ENCODE measurements at places on chromosomes 6 and 20.

DNA sequence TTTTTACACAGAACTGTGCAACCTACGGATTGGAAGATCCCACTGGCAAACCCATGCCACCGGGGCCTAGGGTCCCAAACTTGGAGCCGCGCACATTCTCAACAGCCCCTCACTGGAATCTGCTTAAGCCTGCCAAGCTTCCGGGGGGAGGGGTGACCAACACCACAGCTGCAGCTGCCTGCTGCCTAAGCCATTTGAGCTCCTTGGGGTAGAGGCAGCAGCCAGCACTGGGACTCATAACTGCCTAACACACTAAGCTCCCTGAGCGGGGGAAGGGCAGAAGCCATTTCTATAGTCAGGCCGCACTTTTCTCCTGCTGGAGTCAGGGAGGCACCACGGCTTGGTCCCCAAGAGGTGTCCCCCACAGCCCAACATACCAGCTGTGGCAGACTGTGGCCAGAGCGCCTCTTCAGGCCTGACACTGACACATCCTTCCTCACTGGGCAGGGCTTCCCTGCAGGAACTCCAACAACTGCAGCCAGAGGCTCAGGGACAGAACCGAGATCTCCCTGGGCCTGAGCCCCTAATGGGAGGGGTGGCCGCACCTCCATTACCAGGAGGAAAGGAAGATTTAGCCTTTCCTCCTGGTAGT, 270.3 kb upstream of the ECI2 start:
- no peak for DNase-seq

GRCh38 chr20:47816487-47817451, 31.5 kb upstream of the SULF2 start:
- no peak for DNase-seq

DNA sequence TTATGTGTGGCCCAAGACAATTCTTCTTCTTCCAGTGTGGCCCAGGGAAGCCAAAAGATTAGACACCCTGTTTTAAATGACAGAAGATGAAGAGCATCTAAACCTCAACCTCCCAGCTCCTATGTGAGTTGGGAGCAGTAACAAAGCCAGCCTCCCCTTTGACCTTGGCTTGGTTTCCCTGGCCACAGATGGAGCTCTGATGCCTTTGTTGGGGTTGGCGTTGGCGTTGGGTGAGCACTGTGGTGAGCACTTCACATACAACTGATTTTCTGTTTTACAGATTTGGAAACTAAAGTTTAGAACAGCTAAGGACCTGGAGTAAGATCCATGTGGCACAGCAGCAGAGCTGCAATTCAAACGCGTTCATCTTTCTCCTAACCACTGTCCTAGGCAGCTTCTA, 22.1 kb downstream of the DAAM2 start:
- no peak for DNase-seq

GRCh38 chr20:17617212-17617867, 47.5 kb downstream of the DSTN start:
- peak; percentile 48 for DNase-seq

DNA sequence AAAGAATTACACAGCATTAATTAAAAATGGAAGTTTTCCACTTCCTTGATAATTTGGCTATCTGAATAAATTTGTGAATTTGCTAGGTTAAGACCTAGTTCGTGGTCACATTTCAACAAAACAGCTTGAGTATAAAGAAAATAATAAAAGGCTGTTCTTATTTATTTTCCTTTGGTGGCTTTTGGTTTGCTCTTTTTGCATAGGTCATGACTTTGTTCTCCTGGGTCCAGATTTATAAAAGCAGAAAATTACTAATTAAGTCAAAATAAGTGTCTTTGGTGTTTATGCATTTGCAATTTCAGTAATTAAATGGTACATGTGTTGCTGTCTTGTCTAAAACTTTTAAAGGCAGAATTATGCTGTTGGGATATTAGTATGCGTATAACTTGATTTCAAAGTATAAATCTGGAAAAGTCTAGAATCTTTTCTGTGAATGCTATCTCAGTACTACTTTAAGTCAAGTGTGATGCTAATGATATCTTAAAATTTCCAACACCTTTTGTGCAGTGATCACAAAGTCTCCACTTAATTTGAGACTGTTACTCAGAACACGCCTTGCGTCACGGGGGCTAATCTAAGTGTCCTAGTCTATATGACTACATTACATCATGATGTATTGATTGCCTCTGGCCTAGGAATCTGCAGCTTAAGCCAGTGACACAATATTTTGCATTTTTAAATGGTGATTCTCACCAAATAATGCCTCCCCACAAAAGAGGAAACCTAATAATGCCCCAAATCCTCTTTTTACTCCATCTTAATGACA, 41.0 kb downstream of the GNAS start:
- DNase-seq: peak; percentile 16

DNA sequence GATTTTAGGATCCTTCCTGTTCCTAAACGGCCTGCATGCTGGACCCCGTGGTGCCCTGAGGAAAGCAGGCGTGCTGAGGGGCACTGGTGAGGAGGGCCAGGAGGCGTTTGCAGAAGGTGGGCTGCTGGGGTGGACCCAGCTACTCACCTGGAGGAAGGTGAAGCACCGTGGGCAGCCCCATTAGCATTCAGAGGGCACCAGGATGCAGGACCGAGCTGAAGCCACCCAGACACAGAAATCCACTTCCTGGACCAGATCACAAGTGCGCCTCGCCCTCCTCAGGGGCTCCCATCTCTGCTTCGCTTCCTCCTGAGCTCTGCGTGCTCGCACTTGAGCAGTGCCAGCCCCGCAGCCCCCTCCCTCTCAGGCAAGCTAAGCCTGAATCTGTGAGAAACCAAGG, 187.0 kb downstream of the SYNDIG1 start:
- no peak for DNase-seq

- DNase-seq: no peak
These were observed 79.8 kb upstream of the CD93 start for GRCh38 chr20:23165964-23166363.

DNA sequence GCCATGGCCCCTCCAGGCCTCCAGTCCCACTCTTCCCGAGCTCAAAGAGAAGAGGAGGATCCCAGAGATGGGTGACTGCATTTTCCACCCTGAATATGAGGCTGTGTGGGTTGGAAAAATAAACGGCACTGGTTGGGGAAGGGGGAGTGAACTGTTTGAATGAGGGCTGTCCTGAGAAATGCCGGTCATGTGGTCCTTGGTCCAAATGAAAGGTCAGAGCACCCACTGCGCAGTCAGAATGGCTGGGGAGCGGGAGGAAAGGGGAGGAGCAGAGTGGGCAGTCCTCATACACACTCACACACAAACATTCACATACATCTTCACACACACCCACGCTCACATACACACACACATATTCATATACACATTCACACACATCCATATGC, 83.1 kb downstream of the MRPL14 start:
- peak; percentile 29 for DNase-seq

GRCh38 chr6:162151021-162151665, 576.4 kb downstream of the PRKN start:
- DNase-seq: no peak

- DNase-seq: no peak
These were observed 43.9 kb upstream of the PLCB4 start for GRCh38 chr20:9025011-9025410.

- DNase-seq: no peak
These were observed 36.5 kb upstream of the BCLAF1 start for GRCh38 chr6:136326038-136326553.

GRCh38 chr6:53011979-53012378, 16.9 kb upstream of the GSTA4 start:
- DNase-seq: peak; percentile 40

DNA sequence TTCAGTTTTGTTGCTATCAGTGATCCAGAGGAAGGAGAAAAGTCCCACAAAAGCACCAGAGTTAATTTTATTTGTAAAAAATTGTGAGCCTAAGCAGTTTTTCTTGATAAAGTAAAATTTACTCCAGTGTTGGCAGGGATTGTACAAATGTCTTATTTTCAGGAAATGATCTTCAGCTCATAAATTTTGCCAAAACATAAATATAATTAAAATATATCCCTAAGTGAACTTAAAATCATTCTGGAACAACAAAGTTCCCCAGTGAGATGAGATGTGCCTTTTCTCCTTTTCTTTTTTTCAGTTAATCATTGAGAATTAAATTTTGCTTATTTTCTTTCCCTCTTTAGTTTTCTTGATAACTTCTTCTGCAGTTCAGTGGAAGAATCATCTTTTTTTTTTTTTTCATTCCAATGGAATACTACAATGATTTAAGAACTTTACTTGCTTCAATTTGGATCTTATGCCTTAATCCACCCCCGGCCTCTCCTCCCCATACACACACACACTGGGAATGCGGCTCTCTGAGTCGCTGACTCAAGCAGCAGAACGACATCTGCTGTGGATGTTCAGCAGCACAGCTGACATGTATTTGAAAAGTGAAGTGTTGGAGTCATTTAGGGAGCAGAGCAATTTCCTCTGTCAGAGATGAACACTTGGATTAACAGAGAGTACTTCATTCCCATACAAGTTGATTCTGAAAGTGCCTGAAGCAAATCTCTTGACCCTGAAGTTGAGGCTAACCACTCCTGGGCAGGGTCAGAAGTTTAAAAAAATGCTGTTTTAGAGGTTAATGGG, 27.7 kb upstream of the LAMA4 start:
- peak; percentile 93 for DNase-seq

DNA sequence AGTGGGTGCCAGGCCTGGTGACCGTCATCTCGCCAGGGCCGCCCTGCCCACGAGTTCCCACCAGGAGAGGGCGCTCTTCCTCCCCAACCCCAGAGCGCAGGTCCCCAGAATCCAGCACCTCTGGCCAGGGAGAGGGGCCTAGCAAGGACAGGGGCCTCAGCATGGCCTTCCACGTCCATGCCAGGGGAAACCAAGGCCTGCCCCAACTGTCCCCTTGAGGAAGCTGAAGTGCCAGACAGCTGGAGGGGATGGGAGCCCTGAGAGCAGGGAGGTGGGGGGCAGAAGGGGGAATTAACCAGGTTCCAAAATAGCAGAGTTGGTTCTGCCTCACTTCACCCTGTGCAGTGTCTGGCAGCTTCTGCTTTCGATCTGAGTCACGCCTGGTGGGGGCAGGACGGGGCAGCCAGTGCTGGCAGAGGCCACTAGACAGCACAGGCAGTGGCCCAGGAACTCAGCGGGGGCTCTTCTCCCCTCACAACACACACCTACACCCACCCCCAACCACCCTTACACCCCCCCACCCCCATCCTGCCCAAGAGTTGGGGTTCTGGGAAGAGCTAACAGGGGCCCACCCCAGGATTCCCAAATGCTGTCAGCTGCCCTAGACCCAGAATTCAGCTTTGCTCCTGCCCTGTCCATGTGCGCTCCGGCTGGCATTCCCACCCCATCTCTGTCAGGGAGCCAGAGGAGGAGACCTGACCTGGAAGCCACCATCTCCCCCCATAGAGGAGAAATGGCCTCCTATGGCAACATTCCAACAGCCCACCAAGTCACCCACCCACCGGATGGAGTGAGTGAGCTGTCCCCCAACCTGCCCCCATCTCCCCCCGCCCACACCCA, 29.2 kb downstream of the TFEB start:
- peak; percentile 79 for DNase-seq

DNA sequence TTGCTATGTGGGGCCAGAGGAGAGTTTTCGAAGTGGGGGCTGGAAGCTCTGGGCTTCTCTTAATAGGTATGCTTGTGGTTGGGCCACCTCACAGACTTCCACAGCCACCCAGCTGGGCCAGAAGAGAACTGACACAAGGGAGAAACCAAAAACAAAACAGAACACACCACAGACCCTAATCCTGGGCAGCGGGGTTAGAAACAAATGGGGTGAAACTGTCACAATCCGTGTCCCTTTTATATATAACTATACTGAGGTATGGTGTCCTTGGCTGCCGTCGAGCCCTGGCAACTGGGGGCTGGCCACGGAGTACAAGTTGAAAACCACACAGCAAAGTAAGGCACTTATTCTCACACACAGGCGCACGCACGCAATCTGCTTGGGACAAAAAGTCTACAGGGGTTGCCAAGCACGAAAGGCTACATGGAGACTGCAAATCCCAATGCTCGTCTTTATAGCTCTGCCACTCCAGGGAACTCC, 78.3 kb downstream of the TRAM2 start:
- no peak for DNase-seq

DNA sequence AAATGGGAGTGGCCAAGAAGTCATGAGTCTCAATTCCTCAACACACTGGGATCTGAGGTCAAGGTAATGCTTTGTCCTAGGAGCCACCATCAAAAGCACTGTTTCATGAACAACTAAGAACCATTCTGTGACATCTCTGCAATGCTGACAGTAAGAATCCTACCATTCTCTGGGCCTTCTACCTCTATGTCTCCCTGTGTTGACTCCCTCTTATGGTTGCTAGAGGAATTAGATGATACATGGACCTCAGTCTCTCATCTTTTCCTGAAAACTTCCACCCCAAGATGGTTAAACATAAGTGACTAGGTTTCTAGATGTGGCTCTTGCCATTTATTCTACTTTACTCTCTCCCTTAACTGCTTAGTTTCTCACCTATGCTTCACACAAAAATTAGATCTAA, 9.1 kb downstream of the MTRF1L start:
- no peak for DNase-seq

DNA sequence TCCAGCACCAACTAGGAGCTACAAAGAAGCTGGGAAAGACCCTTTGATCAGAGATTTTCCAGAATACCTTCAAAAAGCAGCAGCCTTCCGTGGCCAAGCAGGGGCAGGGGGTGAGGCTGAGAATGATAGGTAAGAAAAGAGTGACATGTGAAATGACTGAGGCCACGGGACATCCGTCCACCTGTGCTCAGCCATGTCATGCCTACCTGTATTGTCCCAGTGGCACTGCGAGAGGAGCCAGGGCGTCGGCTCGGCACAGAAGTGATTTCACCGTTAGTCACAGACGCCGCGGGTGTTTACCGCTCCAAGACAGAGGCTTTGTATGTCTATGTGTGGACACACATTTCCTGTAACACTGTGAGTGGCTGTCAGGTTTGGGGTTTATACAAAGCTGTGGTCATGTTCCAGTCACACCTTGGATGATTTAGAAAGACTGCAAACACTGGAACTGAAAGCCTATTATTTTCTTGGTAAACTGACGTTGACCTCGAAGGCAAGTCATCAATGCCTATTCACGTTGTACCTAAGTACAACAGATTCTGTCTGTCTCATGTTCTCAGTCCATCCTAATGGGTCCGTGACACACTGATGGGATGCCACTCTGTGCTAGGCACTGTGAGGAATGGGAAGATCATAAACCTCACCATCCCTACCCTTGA, 32.1 kb upstream of the JAG1 start:
- DNase-seq: no peak

DNA sequence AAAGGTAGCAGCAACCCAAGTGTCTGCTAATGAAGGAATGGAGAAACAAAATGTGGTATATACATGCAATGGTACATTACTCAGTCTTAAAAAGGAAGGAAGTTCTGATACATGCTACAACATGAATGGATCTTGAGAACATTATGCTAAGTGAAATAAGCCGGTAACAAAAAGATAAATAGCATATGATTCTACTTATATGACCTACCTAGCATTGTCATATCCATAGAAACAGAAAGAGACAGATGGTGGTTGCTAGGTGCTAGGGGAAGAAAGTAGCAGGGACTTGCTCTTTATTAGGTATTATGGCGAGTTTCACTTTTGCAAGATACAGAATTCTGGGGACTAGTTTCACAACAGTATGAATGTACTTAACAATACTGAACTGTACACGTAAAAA, 46.6 kb downstream of the UBR2 start:
- DNase-seq: no peak

Data from EH (cell line).